ENCODE measurements at places on chromosomes 6 and 20.

DNA sequence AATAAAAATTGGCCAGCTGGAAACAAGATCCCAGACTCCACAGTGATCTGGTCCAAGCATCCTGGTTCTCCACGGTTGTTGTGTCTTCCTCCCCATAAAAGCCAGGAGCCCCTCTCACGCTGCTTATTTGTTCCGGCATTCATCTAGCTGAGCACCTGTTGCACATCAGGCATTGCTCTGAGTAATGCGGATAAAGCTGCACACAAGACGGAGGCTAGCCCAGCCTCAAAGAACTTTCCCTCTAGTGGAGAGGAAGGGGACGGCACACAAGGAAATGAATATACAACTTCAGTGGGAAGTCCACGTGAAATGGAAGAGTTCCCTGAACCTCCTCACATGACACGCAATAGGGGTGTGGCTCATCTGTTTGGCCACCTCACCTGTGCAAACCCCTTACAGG lies 30.3 kb upstream of the NXT1 start:
- DNase-seq, result no peak

- DNase-seq, result no peak
Measured at GRCh38 chr6:39543950-39544349, 181.3 kb downstream of the KIF6 start.

- no peak for DNase-seq
Measured at GRCh38 chr20:58452667-58453255, 62.4 kb downstream of the APCDD1L start.

- DNase-seq, result no peak
Measured at GRCh38 chr6:141088171-141088570, 1044.6 kb upstream of the GJE1 start.

DNA sequence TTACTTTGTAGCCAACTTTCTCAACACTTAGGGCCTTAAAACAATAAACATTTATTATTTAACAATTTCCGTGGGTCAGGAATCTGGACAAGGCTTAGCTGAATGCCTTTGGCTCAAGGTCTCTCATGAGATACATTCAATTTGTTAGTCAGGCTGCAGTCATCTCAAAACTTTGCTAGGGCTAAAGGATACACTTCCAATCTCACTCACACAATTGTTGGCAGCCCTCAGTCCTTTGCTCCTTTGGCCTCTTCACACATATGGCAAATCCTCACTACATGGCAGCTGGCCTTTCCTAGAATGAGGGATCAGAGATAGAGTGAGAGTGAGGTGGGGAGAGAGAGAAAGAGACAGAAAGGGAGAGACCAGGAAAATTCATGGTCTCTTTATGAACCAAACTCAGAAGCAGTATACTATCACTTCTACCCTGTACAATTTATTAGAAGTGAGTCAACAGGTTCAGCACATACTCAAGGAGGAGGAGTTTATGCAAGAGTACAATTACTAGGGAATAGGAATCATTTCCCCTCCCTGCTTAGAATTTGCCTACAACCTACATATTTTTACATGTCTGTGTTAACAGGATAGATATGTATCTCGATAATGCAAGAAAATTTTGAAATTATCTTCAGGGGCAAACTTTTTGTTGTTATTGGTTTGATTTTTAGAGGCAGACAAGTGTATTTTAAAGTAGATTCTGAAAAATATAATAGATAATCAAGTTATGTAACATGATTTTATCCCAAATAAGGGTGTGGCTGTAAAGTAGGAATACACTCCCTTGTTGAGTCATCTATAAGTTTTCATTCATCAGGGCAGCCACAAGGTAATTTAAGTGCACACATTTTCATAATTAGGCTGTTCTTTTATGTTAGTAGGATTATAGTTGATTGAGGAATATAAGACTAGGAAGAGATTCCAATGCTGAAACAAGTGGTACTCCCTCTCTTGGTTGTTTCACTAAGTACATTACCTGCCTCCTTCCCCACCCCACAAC lies 85.9 kb upstream of the HMGCLL1 start:
- no peak for DNase-seq

DNA sequence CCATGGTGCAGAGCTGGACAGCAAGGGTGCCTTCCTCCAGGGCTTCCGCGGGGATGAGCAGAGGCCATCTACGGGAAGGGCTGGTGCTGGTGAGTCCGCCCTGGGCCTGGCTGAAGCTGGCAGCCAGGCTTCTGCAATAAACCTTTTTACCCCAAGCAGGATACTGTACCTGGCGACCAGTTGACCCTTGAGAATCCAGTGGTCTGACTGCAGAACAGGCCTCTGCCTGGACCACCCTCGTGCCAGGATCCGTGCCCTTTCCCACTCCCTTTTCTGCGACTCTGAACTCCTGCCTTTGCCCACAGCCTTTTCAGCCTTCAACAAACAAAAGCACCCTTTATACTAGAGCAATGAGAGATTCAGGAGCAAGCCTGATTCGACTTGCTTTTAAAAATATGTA lies 18.9 kb downstream of the CDH26 start:
- no peak for DNase-seq

GRCh38 chr6:25660512-25660911 lies 8.5 kb downstream of the SCGN start:
- peak; percentile 80 for DNase-seq

DNA sequence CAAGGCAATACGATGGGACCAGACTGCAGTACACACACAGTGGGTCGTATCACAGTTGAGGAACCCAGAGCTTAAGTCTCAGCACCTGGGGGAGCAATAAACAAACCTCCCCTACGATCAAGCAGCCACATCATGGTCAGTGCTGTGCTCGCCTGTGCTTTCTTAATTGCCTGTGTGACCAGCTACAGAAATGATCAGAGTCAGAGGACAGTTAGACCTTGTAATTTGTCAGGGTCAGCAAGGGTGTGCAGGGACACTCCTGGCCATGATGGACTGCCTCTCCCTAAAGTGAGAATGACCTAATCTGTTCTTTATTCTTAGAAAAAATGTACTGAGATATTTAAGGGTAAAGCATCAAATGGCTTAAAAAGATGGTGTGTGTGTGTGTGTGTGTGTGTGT lies 78.4 kb downstream of the OPRM1 start:
- DNase-seq, result no peak

DNA sequence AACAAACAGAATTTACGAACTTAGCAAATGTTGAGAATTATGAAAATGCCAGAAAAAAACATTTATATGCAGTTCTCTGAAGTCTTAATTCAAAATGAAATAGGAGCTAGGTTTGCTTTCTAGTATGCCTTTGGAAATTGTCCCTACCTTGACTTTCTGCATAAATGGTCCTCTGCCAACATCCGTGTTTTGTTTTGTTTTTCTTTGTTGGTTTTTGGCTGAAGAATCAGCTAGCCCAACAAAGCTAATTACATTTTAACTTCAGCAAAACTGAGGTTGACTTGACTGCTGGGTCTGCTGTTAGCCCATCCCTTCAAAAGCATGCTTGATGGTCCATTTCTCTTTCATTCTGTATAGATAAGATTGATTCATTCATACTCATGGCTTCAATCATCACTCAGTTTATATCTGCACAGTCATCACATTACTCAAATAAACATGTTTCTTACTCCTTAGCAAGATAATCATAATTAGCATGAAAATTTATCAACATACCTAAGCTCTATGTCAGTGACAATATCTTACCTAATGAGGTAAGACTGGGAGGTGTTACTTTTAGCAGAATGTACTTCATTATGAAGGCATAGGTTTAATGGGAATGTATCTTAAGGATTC lies 76.4 kb downstream of the ADGRB3 start:
- DNase-seq, result no peak

DNA sequence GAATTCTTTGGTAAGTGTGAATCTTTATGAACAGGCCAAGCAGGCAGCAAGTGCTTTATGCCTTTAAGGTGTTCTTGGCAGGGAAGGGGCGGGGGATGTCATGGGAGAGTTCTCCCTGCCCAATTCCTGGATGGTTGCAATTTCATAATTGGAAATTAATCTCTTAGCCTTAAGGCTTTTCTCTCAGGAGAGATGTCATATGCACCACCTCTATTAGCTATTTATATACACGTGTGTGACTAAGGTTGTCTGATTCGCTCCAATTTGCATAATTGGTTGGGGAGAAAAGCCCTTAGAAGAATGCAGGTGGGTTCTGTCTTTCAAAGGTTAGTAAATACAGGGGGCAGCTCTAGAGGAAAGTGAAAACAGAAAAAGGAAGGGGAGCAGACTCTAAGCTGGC lies 5.2 kb upstream of the ENPP5 start:
- no peak for DNase-seq

GRCh38 chr20:23115822-23116221 lies 29.7 kb upstream of the CD93 start:
- DNase-seq, result no peak

DNA sequence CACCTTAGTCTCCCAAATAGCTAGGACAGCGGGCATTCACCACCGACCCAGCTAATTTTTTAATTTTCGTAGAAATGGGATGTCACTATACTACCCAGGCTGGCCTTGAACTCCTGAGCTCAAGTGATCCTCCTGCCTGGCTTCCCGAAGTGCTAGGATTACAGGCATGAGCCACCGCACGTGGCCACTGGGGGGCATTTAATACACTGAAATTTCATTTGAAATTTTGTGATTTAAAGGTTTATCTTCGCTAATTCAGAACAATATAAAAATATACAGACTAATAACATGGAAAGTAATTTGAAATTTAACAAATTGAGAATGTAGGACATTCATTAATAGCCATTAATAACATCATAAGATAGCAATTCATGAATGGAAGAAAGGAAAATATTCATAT lies 20.5 kb upstream of the TBC1D32 start:
- no peak for DNase-seq

GRCh38 chr6:132972971-132973370 lies 158.6 kb downstream of the RPS12 start:
- no peak for DNase-seq

DNA sequence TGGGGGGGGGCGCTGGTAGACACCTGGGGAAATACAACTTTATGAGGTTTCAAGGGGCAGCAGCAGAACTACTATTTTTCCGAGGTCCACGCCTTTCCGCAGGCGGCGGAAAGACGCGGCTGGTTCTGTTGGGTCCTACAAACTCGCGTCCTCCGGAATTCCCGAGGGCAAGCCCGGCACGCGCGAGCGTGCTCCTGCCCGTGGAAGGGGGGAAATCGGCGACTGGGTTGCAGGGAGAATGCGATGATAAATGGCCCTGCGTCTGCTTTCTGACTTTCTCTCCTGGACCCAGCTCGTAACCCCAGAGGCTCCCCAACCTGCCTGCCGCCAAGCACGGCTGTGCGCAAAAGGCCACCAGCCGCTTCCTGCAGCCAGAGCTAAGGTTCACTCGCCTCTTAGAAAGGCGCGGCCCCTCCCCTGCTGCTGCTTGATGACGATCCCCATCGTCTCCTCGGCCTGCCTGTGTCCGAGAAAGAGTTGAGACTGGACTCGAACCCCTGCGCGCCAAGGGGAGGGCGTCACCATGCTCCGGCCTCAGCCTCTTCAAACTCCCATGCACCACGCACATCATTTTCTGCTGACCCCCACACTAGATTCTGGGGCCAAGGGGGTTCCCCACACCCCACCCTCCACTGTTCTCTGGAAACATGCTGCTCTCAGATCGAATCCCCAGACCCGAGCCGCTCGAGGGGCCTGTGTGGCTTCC lies 6.7 kb downstream of the FOXA2 start:
- DNase-seq, result no peak

GRCh38 chr20:48905297-48905647 lies 16.2 kb upstream of the ARFGEF2 start:
- DNase-seq, result no peak

GRCh38 chr6:115601509-115601908 lies 459.2 kb downstream of the FRK start:
- no peak for DNase-seq

- no peak for DNase-seq
Measured at GRCh38 chr20:52945862-52946522, 26.2 kb upstream of the TSHZ2 start.

DNA sequence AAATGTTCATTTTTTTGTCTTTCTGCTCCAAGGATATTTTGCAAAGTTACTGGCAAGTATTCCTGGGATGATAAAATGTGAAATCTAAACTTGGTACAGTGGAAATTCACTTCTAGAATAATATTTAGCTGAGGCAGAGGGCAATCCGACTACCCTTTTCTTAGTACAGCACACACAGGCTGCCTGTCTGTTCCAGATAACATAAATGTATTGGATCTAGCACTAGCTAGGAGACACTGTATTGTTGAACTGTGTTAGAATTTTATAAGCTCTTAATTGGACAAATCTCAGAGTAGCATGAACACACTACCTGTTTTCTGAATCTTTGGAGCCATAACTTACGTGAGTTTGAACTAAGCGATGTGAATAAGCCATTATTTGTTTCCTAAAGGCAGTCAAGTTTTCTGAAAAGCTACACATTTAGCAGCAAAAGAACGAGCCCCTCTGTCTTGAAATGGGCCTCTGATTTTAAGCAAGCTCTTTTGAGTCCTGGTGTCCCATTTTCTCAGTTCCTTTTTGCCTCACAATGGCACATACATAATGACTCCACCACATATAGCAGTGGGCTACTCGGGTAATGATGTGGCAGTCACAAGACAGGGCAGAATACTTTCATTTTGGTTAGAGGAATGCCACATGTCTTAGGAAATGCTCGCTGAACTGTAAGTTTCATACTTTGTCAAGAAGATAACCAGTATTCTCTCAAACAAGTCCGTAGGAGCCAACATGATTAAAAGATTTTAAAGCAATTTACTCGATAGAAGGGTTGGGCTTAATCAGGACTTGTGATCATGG lies 116.5 kb upstream of the ESR1 start:
- DNase-seq, result no peak

GRCh38 chr6:44072959-44073611 lies 54.2 kb downstream of the MRPL14 start:
- peak; percentile 91 for DNase-seq

- no peak for DNase-seq
Measured at GRCh38 chr6:163460307-163460782, 45.8 kb downstream of the QKI start.

GRCh38 chr6:61909486-61909885 lies 376.5 kb downstream of the KHDRBS2 start:
- no peak for DNase-seq

DNA sequence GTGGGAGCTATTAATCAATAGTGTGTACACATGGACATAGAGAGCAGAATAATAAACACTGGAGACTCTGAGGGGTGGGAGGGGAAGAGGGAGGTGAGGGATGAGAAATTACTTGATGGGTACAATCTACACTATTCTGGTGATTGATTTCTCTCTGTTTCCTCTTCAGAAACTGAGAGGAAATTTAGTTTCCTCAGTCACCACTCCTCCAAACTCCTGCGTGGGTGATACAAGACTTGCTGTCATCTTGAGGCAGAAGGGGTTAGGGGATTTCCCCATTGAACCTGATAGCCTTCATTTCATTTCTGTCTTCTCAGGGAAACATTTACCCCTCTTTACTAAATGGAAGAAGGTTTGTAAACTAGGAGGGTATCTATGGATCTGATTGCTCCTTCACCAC lies 84.3 kb upstream of the ESR1 start:
- no peak for DNase-seq

GRCh38 chr20:19737025-19737424 lies 21.0 kb upstream of the RIN2 start:
- peak; percentile 25 for DNase-seq

GRCh38 chr20:37902504-37903313 lies at the start of gene VSTM2L:
VSTM2L (plus strand) TSS chr20:37903127; CDS start chr20:37903351, 224 bp downstream.
- DNase-seq, result no peak
